ENCODE measurements at places on chromosomes 3 and 15.

- peak; percentile 14 for DNase-seq
Observed at GRCh38 chr3:113495035-113495434, 19.9 kb downstream of the SPICE1 start.

DNA sequence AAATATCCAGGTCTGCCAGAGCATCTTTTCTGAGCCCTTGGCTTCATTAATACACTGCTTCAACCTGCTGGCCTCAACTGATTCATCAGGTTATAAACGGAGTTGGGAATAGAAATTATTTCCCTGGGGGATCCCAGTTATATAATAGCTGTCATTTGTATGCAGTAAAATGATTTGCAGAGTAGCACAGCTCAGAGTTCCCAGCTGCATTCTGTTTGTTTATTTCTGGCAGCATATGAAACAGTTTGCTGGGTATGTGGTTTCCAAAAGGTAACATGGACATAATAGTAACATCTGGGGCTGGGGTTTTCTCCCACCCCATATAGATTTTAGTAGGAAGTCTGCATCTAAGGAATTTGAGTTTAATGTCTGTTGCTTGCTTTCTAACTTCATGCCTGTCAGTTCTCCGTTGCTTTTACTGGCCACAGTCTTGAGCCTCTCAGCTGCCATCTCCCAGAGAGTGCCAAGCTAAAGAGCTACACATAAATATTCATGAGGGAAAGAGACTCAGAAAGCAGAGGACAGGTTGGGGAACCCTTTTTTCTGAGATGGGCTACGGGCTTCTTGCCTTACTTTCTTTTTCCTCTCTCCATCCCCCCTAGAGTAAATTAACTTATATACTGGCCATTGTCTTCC is 124.6 kb downstream of the TMEM108 start:
- DNase-seq = no peak

GRCh38 chr15:89665449-89666181 is 10.3 kb upstream of the KIF7 start:
- DNase-seq = peak; percentile 72

GRCh38 chr3:39780352-39780751 is 29.1 kb upstream of the MYRIP start:
- DNase-seq = no peak

DNA sequence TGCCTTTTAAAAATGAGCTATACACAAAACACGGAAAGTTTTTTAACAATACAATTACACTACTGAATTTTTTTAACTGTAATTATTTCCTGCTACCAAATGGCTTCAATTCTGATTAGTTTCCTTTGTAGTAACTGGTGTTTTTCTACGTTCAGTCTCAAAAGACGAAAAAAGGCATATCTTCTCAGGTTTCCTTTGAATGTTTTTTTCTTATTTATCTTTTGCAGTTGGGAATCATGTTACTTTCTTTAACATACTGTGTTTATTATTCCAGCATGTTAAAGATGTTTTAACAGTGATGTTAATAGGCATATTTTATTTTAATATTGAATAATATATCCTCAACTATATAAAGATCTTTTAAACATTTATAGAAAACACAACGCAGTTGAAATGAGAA is 1055.5 kb downstream of the ROBO1 start:
- no peak for DNase-seq

GRCh38 chr15:61115241-61115640 is 113.9 kb downstream of the RORA start:
- no peak for DNase-seq

GRCh38 chr15:85329561-85330422 is 50.6 kb upstream of the AKAP13 start:
- DNase-seq = no peak

DNA sequence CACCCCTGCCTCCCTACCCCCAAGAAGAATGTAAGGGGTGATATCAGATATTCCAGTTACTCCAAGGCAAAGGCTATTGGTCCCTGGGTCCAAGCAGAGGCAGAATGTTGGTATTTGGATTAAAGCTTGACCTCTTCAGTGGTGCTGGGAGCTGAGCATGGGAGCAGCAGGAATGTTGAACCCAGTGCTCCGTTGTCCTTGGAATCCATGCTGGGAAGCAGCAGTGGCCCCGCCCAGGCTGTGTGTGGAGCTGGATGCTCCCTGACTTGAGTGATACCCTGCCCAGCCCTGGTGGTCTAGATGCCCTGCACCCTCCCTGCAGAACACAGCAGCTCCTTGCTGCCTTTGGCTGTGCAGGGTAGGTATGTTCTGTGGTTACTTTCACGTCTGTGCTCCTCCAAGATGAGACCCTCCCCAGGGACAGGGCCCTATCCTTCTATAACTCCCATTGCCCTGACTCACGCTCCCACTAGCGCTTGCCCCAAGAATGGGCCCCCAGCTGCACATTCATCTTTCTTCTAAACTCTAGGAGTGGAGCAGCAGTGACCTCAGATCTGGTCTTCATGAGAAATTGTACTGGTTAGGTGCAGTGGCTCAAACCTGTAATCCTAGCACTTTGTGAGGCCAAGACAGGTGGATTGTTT is 35.1 kb downstream of the UMPS start:
- DNase-seq = no peak

GRCh38 chr3:126927846-126928245 is 55.1 kb upstream of the PLXNA1 start:
- no peak for DNase-seq

- no peak for DNase-seq
Observed at GRCh38 chr3:41102053-41102556, 97.2 kb upstream of the CTNNB1 start.

DNA sequence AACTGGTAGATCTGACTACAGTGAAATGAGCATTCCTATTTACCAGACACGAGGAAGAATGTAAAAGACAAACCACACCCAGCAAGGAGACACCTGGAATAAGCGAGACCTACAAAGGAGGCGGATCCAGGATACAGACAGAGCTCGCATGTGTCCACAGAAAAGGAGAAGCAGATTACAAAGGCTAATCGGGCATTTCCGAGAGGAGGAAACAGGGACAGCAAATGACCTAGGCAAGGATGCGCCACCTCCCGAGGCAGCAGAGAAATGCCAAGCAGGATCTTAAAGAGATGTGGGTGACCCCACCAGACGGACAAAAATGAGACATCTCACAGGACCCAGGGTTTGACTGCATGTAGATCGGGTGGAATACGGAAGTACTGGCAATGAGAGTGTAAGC is 63.2 kb upstream of the IQSEC1 start:
- no peak for DNase-seq

DNA sequence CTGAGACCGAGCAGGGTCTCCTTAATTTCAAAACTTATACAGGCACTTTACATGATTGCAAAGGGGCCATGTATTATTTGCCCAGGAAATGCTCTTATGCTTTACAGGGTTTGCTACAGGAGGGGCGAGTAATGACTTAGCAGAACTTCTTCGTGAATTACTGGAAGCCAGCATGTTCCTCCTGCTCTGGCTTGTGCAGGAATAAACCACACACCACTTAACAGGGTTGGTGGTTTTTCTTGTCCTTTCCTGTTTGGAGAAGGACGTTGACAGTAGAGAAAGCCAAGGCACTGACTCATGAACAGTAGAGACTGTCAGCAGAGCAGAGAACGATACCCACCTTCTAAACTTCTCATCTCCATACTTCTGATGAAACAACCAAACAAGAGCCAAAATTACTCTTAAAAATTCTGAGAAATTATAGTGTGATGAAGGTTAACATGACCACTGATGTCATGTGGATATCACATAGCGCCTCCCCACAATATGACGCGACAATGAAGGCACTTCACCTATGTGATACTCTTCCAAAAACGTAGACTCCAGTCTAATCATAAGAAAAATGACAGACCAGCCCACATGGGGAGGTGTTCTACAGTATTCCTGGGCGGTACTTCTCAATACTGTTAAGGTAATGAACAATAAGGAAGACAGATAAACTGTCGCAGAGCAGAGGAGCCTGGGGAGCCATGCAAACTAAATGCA is 24.7 kb upstream of the MCTP2 start:
- no peak for DNase-seq

- no peak for DNase-seq
Observed at GRCh38 chr3:58965865-58966264, 84.0 kb downstream of the CFAP20DC start.

DNA sequence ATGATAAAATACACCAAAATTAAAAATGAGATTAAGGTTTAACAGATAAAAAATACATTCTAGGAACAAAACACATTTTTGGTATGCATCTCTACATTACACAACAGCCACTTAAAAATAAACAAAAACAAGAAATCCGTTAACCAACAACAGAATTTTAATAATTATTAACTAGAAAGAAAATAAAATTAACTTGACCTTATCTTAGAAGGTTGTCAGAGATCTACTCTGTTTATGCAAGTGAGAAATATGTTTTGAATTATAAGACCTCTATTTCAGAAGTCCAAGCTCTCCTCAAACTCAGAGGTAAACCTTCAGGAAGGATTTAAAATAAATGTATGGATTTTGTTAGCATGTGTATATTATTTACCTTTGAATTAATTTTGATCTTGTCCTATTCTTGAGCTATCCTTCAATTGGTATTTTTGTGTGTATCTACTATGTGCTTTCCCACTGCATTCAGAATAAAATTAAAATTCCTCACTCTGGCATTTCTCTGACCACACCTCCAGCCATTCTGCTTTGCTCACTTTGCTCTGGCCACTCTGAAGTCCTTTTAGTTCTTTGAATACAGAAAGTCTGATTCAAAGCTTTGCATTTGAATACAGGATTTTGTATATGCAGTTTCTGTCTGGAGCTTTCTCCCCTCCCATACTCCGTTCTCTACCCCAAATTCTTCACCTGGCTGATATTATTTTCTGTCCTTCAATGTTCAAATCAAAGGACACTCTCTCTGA is 352.0 kb downstream of the ZBTB20 start:
- DNase-seq = no peak

DNA sequence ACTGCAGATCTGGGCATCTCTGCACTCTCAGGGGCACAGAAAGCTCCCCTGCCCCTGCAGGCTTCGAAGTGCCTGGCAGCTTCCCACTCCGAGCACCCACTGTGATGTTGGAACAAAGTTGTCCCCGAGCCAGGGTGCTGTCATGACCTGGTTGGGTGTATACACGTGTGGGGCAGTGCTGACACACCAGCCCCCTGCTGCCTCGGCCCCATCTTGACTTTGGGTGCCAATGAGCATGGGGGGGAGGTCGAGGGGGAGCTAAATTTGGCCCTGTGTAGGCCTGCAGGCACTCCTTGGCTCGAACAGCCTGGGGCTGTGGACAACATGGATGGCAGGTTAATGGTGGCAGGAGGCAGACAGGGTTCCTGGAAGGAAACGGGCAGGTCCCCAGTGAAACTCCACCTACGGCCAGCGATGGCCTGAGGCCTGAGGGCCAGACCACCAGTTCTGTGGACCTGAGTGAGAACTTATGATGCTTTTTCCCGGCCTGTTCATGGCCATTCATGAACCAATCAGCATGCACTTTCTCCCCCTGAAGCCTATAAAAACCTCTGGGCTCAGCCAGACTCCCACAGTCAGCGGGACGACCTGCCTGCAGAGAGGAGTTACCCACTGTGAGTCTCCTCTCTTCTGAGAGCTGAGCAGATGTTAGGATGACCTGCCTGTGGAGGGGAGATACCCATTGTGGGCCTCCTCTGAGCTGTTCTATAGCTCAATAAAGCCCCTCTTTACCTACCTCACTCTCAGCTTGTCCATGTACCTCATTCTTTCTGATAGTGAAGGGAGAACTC is 1029.1 kb upstream of the GBE1 start:
- no peak for DNase-seq

DNA sequence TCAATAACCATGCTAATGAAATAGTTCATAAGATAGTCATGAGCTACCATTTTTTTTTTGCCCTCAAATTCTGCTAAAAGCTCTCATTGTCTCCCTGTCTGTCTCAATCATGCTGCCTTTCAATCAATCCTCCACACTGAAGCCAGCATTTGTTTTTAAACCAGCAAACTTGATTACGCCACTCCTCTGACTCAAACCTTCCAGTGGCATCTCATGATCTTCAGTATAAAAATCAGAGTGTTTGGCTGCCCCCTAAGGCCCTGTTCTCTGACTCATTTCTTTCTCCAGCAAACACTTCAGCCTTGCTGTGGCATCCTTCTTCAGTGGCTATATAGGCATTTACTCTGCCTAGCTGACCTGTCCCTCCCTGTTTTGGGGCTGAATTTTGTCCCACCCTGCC is 36.0 kb upstream of the EOMES start:
- DNase-seq = no peak

GRCh38 chr3:3771567-3771966 is 27.7 kb upstream of the LRRN1 start:
- DNase-seq = no peak

DNA sequence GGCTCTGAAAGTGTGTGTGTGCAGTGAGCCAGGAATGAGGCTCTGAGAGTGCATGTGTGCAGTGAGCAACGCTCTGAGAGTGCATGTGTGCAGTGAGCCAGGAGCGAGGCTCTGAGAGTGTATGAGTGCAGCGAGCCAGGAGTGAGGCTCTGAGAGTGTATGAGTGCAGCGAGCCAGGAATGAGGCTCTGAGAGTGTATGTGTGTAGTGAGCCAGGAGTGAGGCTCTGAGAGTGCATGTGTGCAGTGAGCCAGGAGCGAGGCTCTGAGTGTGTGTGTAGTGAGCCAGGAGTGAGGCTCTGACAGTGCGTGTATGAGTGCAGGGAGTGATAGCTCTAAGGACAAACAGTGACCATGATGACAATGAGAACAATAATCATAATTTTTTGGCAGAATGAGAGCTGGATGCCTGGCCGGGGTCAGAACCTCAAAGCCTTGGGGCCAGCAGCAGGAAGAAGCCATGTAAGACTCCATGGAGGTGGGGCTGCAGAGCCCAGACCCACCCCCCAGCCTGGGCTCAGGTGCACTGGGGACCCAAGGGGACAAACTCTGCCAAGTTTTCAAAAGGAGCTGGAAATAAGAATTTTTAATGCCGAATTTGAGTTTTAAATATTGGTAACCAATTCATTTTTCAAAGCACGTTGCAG is 85.7 kb upstream of the PRR20G start:
- no peak for DNase-seq

DNA sequence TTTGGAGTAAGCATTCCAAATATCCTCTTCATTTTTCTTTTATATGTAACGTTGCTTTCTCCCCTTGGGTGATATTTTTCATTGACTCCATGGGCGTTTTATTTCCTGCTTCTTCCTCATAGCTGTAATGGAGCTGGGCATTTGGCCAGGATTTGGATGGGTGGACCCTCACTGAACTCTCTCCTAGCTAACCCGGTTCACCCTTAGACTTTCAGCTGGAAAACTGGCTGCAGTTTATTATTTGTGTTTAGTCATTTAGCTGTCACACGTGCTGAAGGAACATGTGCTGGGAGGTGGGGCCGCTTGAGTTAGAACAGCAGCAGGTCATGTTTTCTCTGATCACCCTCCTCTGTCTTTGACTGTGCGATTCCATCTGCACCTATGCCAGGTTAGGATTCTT is 407.6 kb downstream of the ZIC1 start:
- peak; percentile 29 for DNase-seq

DNA sequence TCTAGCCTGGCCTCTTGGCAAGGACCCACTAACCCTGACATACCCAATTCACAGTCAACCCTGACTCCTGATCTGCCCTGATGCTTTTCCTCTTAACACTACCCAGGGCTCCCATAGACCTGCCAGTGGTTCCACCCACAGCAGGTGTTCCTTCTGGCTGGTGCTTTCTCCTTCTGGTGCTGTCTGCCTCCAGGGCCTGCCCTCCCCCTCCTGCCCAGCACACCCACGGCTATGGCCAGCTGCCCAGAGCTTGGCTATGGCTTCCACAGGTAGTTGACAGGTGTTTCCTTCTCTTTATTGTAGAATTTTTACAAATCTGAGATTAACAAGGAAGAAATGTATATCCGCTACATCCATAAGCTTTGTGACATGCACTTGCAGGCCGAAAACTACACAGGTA is 46.5 kb upstream of the MANF start:
- no peak for DNase-seq

Data from right kidney (tissue), 9 donors.